MV-4-11 (cell line): ENCODE measurements at places on chromosomes 4 and X.

GRCh38 chr4:143359644-143360193 is 23.0 kb downstream of the GAB1 start:
- no peak for DNase-seq

DNA sequence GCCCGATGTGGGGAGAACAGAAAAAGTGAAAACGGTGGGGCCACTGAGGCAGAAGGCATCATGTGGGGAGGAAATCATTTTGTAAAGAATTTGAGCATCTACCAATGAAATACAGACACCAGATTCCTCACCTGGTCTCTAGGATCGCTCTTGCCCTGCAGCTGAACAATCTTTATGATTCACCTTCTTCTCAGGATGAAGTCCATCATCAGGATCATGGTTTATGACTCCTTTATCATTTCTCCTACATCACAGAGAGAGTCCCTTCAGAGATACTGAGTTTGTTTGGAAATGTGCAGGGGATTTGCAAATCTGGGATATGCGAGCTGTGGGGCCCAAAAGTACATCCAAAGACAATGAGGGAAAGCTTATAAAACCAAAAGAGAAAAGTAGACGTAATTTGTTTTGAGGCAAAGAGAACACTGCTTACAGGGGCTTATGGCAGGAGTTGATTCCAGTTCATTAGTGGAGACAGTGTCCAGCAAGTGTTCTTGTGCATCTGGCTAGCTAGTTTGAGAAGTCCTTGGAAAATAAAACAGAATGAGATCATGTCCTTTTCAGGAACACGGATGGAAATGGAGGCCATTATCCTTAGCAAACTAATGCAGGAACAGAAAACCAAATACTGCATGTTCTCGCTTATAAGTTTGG is 15.3 kb upstream of the ANXA5 start:
- DNase-seq: no peak

DNA sequence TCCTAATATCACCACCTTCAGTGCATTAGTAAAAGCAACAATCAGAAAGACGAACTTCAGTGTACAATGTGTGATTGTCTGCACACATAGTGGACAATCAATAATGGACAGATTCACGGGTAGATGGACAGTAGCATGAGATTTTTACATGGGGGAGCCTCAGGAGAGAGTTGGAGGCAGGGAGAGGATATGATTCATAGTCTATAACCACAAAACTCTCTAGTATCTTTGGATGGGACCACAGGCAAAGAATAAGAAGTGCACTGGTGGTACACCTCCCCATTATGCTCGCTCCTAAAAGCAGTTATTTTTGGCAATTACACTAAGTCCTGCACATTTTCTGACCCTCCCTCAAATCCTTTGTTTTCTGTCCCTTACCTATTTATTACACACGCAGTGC is 624.4 kb upstream of the ACTRT1 start:
- DNase-seq: no peak

- DNase-seq: no peak
These were observed 1.2 kb downstream of the SULT1B1 start for GRCh38 chr4:69759189-69759604.

DNA sequence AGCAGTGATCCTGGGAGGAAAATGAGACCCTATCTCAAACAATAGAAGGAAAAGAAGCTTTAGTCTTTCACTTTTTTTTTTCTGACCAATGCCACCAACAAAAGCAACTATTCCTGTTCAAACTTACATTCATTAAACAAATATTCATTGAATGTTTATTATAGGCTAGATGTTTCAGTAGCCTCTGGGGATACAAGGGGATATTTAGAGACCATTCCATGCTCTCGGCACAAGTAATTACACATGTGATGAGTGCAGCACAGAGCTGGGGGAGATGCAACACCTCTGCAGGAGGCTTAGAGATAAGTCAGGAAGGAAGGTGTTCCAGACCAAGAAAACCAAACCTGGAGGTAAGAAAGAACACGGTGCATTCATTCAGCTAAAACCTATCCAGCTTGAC is 68.3 kb downstream of the PALLD start:
- DNase-seq: no peak

- no peak for DNase-seq
These were observed 1839.5 kb upstream of the PCDH10 start for GRCh38 chr4:131309628-131310027.

GRCh38 chr4:7781366-7781765 is 158.3 kb downstream of the AFAP1 start:
- DNase-seq: peak; percentile 51

- DNase-seq: no peak
These were observed 84.5 kb upstream of the ATXN3L start for GRCh38 chrX:13404364-13404763.

- no peak for DNase-seq
These were observed 11.5 kb upstream of the NKX1-1 start for GRCh38 chr4:1417522-1418390.

- no peak for DNase-seq
These were observed 81.5 kb downstream of the ZNF674 start for GRCh38 chrX:46463682-46464081.

DNA sequence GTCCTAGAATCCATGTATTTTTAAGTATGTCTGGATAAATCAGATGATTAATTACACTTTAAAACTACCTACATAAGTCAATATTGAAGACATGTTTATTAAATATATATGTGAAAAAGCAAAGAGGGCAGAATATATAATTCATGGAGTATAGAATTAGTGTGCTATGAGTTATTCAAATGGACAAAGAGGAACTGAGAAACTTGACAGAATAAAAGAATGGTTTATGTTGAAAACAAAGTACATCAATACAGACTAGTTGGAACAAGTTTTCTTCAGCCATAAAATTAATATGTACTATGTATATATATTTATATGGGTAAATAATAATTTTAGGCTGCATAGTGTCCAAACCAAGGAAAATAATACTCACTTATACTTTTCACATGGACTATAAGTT is 173.5 kb downstream of the NPFFR2 start:
- DNase-seq: no peak

DNA sequence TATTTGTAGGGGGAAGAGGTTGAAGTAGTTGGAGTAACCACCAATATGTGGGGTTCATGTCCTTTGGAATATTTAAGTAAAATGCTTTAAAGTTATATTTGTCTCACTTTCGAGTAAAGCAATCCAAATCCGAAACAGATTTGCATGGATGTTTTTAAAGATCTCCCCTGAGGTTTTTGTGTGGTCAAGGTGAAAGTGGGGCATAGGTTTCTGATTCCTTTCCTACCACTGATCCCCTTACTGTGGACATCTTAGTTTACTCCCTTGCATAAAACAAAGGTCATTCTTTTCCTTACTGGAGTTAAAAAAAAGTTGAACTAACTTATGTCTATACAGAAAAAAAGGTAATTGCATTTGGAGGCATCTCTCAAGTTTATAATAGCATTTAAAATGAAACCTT is 71.9 kb upstream of the PHOX2B start:
- no peak for DNase-seq

DNA sequence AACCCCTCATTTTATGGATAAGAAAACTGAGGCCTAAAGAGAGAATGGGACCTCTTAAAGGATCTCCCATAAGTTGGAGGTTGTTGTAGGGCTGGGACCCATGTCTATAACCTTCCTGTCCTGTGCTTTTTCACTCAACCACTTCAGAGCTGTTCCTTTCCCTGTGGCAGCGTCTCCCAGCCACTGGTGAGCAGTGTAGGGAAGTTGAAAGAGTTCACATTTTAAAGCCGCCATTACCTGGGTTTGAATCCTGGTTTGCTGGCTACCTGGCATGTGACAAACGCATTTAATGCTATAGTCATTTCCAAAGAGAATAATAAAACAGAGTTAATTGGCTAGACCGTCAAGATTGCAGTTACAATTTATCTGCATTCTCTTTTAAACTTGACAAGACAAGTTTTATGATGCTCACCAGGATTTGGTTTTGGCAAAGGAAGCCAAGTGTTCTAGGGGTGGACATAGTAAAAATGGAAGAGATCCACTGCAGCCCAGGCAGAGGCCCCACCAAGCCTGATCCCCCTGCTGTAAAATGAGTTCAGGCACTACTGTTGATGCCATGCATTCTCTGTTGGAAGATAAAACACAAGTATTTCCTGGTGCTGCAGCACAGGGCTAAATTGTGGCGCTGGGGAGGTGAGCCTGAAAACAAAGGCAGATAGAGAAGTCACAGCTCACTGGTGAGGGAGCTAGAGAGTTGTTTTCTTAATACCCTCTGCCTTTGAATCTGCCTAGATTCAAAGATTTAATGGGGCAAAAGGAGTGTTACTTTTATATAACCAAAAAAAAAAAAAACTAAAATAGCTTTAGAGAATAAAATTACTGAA is 218.7 kb downstream of the NWD2 start:
- no peak for DNase-seq

DNA sequence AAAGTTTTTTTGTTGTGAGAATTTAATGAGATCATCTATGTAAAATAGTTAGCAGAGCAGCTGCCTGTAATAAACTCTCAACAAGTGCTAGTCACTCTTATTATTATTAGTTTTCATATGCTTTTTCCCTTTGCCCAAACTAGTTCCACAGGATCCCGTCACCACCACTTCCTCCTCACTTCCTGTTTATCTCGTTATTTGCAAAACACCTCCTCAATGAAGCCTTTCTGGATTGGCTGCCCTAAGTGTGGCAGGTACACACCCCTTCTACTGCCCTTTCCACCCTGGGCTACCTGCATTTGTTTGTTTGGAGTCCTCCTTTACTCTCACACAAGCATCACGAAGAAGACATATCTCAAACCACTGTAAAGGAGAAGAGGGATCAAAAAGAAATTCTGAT is 54.4 kb upstream of the KLF3 start:
- DNase-seq: no peak

DNA sequence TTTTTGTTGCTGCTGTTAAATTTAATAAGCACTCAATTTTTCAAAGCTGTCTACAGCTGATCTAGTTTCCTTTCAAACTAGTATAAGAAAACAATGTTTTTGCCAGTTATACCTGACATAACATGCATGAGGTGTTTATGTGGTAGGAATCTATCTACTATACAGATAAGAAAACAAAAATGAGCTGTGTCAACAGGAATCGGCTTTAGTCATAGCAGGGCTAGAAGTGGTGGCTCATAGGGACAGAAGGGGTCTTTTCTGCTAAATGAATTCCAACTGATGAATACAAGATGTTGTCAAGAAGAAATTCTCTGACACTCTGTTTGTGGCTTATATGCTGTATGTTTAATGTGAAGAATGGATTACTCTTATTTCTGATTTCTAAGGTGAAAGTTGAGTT is 55.7 kb upstream of the CLNK start:
- no peak for DNase-seq

DNA sequence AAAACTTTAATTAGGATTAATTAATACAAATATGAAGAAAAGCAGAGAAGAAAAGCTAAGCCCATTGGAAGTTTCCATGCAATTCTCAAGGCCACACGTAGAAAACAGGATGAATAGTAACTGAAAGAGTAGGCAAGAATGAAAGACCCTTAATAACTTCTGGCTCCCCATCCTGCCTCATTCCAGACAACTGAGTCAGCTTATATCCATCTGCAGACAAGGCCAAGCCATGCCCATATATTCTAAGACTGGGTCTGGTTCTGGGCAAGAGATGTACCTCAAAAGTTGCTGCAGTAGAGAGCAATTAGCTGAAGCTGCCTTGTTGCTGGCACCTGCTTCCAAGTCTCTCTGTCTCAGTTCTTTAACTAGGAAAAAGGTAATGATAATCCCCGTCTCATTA is 244.1 kb downstream of the GPC3 start:
- DNase-seq: no peak

GRCh38 chr4:22478426-22478825 is 37.4 kb downstream of the ADGRA3 start:
- DNase-seq: no peak

- no peak for DNase-seq
These were observed 237.3 kb downstream of the USP46 start for GRCh38 chr4:52421811-52422213.

GRCh38 chr4:141356321-141356962 is 135.7 kb downstream of the ZNF330 start:
- DNase-seq: no peak

DNA sequence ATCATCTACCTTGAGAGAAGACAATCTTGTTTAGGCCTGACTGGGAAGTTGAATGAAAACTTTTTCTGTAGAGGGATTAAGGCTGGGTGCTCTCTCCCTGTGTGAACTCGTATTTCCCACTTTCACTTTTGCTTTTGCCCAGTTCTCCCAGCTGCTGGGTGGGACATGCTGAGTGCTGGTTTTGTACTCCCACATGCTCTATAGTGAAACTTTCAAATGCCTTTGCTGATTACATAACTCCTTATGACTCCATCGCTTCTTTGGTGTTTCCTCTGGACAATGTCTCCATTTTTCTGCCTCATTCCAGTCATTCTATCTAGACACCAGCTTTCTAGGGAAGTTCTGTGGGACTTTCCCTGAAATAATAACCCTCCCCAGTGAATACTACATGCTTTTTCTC is 100.5 kb downstream of the CLNK start:
- peak; percentile 89 for DNase-seq

DNA sequence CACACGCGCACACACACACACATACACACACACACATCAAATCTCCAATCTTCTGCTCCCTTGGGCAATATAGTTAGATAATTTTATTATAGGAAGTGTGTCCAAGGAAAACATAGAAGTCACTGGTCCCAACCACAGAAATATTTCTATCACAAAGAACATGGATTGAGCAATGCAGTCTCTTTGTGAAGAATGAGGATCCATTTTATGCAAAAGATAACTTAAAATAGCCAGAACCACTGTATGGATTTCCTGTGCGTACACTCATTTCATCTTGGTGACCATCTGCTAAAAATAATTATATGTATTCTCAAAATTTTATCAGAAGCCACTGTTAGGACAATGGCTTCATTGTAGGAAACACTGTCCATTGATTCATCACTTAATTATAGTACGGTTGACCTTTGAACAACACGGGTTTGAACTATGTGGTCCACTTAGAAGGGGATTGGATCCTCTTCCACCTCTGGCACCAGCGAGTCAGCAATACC is 169.6 kb upstream of the MXRA5 start:
- peak; percentile 68 for DNase-seq

DNA sequence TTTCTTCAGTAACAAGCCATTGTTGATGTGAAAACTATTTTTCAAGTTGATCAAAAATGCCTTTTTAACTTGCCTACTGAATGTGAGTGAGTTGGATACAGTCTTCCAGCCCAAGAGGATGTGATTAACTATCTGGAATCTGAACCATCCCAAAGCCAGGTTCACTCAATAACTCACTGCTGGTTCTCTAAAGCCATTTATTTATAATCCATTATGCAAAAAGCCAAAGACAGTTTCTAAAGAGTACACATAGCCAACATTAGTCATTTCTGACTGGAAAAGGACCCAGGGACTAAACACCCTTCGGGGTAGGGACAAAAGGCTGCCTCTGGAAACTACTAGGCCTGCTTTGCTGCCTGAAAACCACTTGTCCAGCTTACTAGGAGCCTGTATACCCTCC is 109.6 kb downstream of the SHROOM4 start:
- no peak for DNase-seq
